ENCODE measurements at places on chromosomes 5 and 9. TPM values are rescaled to one million over a fixed set of nuclear protein-coding genes. Genes with fewer than 3 reads are reported as not detected.

The IL3 gene
- polyA plus RNA-seq, result not detected

The UNC5A gene
- 50.6 TPM for polyA plus RNA-seq

The CARTPT gene
- 7.9 TPM for polyA plus RNA-seq

The SARDH gene
- 4.7 TPM for polyA plus RNA-seq

The NUTM2F gene
- not detected for polyA plus RNA-seq

The AGXT2 gene
- not detected for polyA plus RNA-seq

The SLC36A3 gene
- polyA plus RNA-seq, result not detected

The PCDHA10 gene
- polyA plus RNA-seq, result 2.1 TPM

The SLC45A2 gene
- polyA plus RNA-seq, result 0.15 TPM

The NRARP gene
- 3.9 TPM for polyA plus RNA-seq

All from brain (organoid and tissue), 16 donors.